Stimulated activated CD4-positive, alpha-beta T cell treated with anti-CD3 and anti-CD28 coated beads, Interleukin-1b, Interleukin-23, amount 100 ng/mL, for 1 hour (primary cell): ENCODE measurements at places on chromosomes 5 and 9.

DNA sequence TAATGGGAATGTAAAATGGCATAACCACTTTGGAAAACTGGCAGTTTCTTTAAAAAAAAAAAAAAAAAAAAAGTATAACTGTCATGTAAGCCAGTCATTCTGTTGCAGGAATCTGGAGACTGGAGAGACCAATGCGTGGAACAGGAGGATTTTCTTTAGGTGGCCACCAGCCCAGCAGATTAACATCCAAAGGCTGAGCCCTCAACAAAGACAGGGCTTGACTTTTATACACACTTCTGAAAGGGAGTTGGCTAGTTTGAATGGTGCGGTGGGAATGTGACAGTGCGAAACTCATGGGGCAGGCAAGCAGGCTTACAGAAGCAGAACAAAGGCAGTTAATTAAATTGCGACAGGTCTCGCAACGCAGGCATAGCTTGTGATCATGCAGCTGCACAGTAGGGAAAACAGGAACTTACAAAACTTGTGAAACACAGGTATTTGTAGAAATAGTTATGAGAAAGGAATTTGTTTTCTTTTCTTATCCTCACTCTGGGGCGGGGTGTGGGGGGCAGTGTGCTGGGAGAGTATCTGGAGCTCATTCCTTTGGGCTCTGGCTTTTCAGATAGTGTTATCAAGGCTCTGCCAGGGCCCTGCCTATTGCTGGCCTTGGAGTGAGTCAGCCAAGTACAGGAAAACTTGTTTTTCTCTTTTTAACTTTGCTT, 12.0 kb downstream of the UIMC1 start:
- DNase-seq, result no peak

- DNase-seq, result no peak
Observed at GRCh38 chr9:92948038-92948534, 763 bp downstream of the FGD3 start.

GRCh38 chr9:4689021-4689420, 9.7 kb downstream of the CDC37L1 start:
- DNase-seq, result no peak

DNA sequence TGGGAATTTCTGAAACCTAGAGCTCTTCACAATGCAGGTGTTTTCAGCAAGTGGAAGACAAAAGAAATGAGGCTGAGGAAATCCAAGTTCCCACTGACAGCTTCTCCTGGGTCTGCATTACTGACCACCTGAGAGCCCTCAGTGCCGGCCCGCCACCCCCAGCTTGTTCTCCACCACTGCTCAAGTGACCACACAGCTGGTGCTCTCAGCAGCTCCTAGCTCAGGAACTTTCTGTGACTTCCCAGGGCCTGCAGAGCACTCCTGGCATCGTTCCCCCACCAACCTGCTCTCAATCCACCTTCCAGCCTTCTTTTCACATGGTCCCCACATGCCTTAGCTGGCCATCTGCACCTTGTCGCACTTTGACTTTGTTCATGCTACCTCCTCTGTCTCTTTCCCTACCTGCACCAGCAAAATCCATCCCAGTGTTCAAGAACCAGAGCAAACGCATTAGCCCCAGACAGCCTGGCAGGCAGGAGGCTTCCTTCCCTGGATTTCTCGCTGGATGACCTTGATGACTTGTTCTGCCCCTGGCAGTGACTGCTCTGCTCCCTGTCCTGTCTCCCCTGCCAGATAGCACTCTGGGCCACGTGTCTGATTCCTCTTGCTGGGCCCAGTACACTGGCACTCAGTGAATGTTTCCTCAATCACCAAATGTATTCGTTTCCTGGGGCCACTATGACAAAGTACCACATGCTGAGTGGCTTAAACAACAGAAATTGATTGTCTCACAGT, 35.1 kb upstream of the NANS start:
- no peak for DNase-seq

- DNase-seq, result no peak
Observed at GRCh38 chr5:69498384-69498783, 5.8 kb downstream of the OCLN start.

DNA sequence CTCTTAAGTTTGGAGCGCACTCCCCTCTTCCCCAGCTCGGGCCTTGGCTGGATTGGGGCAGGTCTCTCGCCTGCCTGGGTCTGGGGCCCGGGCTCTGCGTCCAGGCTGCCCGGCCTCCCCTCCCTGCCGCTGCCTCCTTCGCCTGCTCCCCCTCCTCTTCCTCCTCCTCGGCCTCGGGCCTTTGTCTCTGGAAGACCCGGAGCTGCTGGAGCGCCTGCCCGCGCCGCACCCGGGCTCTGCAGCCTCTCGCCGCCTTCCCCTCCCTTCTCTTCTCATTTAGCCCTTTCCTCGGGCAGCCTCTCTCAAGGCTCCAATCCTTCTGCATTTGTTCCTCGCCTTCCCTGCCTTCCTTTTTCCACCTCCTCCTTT, 218.5 kb downstream of the C9orf50 start:
- no peak for DNase-seq
